ENCODE measurements at places on chromosomes 7 and 10.

GRCh38 chr10:49300140-49300974 lies 1.4 kb downstream of the C10orf71 start:
- DNase-seq, result peak; percentile 86

DNA sequence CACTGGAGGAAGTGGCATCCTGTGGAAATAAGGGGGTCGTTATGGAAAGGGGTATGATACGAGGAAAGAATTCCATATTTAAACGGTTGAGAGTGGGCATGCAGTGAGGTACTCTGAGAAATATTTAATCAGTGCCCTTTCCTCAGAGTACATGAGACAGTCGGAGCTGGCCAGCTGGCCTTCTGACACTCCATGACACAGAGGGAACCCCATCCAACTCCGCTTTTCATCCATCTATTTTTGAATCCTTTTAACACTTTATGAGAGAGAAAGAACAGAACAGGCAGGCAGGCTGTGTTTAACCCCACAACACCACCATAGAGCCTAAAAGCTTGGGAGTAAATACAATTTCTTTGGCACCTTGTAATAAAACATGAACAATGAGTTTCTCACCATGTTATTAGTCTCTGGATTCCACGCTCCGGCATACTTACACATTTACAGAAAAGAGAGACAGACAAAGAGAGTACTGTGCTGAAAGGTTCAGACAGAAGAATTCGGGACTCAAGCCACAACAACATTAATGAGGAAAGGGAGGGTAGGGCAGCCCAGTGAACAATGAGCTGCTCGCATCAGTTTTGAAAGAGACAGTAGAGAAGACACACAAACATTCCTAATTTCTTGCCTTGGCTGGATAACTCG lies 124.2 kb upstream of the PDLIM1 start:
- DNase-seq, result no peak

DNA sequence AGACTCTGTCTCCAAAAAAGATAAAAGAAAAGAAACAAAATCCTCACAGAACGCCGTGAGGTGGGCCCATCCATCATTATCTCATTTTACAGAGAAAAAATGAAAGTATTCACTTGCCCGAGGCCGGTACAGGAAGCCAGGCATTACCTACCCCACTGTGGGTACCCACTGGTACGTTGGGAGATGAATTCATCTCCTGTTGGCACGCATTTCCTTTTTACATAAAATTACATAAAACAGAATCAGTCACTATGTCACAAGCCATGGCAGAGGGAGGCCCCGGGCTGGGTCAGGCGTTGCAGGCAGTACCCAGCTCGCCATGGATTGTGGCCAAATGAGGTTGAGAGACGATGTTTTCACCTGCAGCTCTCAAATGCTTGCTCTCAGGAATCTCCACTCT lies 38.6 kb upstream of the TNRC18 start:
- DNase-seq, result no peak

- no peak for DNase-seq
Measured at GRCh38 chr7:70953331-70953741, 178.6 kb upstream of the GALNT17 start.

DNA sequence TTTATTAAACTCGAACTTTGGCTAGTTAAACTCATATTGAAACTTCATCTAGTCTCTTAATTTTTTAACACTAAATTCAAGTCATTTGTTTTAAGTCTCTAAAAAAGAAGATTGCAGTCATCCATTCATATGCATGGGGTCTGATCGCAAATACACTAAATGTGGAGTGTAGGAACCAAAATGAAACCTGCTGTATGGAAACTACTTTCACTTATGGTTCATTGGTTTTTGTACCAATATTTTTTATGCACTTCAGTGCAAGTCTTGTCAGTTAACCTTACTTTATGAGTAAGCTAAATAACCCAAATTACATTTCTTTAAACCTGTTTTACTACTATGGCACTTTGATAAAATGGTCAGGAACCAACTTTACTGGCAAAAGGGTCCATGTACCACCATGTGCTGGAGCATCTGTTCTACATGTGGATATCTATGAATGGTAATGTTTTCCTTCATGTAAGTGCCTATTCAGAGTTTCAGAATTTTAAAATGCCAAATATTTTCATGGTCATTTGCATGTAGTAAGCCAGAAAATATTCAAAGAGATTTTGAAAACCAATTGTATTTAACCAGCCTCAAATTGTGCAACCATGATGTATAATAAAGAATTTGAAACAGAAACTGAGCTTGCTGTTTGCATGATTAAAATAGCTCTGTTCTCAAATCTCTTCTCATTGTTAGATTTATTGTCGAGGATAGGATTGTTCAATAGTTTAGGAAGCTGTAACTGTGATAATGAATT lies 7.6 kb upstream of the SUPV3L1 start:
- DNase-seq, result no peak

- DNase-seq, result no peak
Measured at GRCh38 chr10:86366902-86367151, 232 bp upstream of the GRID1 start.

DNA sequence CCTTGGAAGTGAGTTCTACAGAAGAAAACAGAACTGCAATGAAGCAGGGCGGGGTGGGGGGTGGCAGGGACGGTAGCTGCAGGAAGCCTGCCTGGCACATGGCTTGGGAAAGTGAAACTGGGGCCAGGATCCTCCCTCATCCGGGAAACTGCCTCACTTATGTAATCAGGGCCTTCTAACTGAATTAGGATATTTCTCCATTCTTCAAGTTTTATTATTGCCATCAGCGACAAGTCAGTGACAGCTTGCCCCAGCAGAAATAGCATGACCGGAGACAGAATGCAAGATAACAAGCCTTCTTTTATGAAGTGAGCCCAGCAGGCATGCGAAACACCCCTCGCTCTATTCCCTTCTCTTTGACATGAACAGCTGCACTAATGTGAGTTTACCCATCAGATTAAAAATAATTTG lies 77.5 kb upstream of the CACUL1 start:
- DNase-seq, result peak; percentile 18

GRCh38 chr7:92057375-92057774 lies 76.9 kb downstream of the CYP51A1 start:
- no peak for DNase-seq

DNA sequence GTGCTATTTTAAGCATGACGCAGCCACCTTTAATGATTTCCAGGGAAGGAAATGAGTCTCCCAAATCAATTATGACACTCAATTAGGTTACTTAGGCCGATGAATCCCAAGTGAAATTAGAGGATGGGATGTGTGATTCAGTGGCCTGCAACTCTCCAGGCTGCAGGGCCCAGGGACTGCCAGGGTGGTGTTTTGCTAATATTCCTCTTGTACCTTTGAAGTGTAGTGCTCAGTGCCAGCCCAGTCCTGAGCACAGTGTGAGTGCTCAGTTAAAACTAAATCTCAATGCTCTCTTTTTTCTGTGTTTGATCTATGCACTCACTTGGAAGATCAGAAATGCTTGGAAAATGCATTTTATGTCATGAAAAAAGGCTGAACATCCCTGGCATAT lies 51.6 kb downstream of the SEM1 start:
- DNase-seq, result no peak

- no peak for DNase-seq
Measured at GRCh38 chr10:2543142-2543886, 524.0 kb upstream of the PFKP start.

- peak; percentile 45 for DNase-seq
Measured at GRCh38 chr7:149883452-149883861, 9.7 kb downstream of the ATP6V0E2 start.

DNA sequence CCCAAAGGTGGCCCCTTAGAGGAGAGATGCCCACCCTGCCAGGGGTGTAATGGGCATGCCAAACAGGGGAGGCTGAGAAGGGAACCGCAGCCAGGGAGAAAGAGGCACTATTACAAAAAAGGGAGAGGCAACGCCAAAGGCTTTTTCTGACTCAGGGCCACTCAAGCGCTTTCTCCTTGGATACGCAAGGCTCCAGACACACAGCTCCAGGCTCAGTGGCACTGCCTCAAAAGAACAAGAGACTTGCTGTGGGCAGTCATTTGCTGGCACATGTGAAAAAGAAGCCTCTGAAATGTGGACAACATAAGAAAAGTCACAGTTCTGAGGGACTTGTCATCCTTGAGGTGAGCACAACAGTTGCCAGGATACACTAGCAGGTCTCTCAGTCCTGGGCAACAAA lies 128.4 kb downstream of the DGKI start:
- DNase-seq, result no peak

GRCh38 chr10:132186488-132187429 lies at the start of gene DPYSL4:
Gene DPYSL4 (plus strand): TSS chr10:132186948. CDS start chr10:132187064, 116 bp downstream.
- DNase-seq, result no peak

GRCh38 chr10:70364772-70365091 lies 17.7 kb downstream of the LRRC20 start:
- no peak for DNase-seq

DNA sequence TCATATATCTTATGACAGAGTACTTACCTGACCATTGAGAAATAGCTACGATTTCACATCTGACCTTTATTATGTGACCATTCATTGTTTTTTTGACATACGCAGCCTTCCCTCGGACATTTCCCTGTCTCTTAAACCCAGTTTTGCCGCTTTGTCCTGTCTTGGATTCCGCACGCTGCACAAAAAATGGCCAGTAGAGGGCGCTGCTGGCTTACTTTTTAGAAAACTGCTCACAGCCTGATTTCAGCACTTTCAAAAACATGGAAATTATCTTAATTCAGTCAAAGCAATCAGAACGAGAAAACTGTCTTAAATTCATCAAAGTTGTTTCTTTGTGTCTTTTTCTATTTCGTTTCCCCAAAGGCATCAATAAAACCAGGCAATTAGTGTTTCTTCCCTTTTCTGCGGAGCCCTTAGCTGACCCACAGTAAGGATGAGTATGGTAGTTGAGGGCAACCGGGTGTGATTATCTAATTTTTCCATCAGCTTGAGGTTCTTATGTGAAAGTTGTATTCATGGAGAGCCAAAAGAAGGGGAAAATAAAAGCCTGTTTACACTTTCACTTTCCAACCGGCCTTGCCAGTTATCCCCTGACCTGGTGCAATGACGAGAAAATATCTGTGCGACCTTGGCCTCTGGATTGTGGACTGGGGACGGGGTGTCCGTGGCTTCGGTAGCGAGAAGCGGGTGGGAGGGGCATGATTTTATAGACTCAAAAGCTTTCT lies 144.4 kb downstream of the DYNC1I1 start:
- DNase-seq, result peak; percentile 35

- DNase-seq, result no peak
Measured at GRCh38 chr7:132876576-132876975, 205.3 kb downstream of the CHCHD3 start.

DNA sequence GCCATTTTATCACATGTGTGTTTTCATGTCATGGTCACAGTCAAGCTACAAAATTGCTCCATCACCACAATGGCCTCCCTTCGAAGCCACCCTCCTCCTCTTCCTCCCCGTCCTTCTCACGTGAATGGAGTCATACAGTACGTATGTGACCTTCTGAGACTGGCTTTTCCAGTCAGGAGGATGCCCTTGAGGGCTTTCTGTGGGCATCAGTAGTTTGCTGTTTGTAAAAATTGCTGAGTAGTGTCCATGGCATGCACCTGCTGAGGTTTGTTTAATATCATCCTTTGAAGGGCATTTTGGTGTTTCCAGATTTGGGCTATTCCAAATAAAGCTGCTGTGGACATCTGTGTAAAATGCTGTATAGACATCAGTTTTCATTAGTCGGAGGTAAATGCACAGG lies 5.9 kb upstream of the UBE3C start:
- no peak for DNase-seq

DNA sequence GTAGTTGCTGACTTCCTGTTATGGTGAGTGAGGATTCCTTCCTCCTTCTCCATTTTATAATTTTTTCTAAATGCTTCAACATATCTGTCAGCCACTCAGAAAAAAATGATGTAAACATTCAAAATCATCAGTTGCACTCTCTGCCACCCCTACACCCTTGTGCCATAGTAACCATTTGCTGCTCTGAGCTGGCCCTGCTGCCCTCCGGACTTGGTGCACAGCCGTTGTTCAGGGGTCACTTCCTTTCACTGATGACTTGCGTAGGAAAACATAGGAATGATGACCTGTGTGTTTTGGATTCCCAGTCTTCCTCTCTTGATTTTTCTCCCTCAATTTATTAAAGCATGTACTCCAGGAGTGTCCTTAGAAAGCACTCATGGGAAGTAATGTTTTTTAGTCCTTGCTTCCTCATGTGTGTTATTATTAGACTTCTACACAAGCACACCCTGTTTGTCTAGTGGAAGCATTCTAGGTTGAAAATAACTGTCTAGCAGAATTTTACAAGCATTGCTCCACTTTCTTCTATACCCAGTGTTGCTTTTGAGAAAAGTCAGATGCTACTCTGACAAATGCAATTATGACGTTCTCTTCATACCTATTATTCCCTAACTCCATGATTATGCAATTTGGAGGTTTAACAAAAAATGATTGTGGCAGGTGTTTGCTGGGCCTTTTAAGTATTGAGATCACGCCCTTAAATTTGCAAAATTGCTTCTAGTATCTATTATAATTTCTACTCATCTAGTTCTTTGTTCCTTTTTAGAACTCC lies 62.6 kb upstream of the MTPN start:
- no peak for DNase-seq

DNA sequence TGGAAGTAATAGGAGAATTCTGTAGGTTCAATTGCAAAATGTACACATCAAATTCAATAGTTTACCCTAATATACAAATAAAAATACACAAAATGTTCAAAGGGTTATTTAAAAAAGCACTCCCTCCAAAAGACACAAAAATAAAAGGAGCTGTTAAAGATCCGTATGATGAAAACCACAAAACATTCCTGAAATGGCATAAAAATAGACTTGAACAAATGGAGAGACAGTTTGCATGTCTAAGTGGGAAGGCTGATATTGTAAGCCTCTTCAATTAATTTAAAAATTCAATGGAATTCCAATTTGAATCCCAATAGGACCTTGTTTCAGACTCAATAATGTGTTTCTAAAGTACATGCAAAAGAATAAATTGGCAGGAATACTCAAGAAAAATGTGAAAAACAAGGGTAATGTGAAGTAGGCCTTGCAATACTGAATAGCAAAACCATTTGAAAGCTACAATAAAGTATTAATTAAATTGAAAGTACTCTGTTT lies 38.0 kb upstream of the INSYN2A start:
- no peak for DNase-seq

DNA sequence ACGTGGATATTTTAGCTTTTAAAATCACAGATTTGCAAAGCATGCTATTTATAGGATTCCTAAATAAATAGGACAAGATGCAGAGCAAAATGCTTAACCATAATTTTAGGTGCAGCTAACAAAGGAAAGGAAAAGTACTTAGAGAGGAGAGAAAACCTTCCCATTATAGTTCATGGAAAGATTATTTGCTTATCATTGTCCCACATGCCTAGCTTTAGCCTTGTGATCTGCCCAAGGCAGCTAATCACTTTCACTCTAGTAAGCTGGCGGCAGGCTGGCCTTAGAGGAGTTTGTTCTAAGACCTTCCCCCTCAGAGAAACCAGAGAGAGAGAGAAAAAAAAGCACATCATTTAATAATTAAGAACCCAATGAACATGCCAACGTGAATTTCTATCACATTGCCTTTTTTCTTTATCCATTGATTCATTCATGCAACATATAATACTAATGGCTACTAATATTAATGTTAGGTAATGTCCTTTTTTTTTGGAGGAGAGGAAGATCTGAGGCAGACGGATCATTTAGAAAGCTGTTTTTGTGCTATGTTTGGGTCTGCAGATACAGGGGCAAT lies 274.6 kb downstream of the ARL4A start:
- no peak for DNase-seq

Measured in DMS 273 treated with DMSO at 0.1 percent for 48 hours (cell line).